Natural killer cell (primary cell): ENCODE measurements at places on chromosomes 16 and 17. TPM values are rescaled to one million over a fixed set of nuclear protein-coding genes. Genes with fewer than 3 reads are reported as not detected.

DNA sequence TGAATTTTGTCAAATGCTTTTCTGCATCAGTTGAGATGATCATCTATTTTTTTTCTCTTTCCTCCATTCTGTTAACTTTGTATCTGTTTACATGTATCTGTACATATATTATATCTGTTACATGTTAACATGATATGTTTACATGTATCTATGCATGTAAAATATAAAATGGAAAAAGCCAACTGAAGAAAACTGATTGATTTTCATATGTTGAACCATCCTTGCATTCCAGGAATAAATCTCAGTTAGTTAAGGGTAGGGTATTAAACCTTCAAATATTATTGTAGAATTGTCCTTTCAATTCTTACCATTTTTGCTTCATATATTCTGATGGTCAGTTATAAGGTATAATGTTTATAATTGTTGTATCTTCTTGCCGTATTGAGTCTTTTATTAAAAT is 336.1 kb downstream of the ZFHX3 start:
- no peak overlapping the region for H3K27ac ChIP-seq
- H3K4me1 ChIP-seq: no peaks in the 10 kb centered on the region
- no peak overlapping the region for H3K4me3 ChIP-seq
- no peaks in the 10 kb centered on the region for H3K36me3 ChIP-seq

GRCh38 chr17:63919311-63919723 is 678 bp upstream of the GH1 start:
- no peaks in the 10 kb centered on the region for H3K27me3 ChIP-seq
- DNase-seq: peak; percentile 91
- H3K27ac ChIP-seq: no peak overlapping the region
- no peaks in the 10 kb centered on the region for H3K36me3 ChIP-seq
- no peak overlapping the region for H3K4me3 ChIP-seq

DNA sequence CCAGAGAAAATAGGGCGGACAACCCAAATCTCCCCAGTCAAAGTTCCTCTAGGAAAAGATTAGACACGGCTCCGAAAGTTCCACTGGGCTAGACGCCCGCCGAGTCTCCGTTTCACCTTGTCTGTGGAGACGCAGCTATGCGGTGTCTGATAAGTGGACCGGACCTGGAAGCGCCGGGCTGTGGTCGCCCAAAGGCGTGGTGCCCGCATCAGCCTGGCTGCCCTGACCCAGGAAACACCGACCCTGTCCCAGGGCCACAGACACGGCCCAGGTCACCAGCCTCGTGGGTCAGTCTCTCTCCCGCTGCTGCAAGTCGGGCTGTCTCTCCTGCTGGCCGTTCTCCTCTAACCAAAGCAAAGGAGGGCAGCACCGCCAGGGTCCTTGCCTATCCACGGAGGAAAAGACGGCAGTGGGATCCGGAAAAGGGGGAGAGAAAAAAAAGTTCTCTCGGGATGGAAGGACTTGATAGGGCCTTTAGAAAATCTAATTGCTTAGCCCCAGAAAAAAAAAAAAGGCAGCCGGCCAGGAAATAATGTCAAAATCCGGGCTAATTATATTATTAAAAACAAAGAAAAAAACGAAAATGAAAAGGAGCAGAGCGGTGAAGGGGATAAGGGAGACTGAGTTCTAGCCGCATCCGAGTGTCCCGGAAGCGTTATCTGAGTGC is 13.9 kb upstream of the FOXF1 start:
- H3K36me3 ChIP-seq: no peaks in the 10 kb centered on the region
- H3K27ac ChIP-seq: no peak overlapping the region

DNA sequence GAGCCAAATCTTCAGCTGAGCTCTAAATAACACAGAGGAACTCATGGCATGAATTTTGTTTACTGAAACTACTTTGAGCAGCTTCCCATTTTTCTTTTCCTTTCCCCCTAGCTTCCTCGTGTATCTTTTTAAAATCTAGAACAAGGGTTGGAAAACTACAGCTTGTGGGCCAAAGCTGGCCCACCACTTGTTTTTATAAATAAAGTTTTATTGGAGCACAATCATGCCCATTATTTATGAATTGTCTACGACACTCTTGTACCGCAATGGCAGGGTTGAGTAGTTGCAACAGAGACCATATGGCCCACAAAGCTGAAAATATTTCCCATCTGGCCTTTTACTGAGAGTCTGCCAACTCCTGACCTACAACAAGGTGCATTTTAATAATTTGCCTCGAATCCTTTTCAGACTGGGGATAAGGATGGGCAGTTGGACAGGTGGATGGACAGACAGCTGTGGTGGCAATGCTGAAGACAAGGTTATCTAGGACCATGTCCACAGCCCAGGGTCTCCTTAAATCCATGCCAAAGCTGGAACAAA is 87.7 kb downstream of the RMI2 start:
- no peak for DNase-seq
- no peaks in the 10 kb centered on the region for H3K27me3 ChIP-seq
- no peaks in the 10 kb centered on the region for H3K36me3 ChIP-seq
- H3K27ac ChIP-seq: no peak overlapping the region
- no peak overlapping the region for H3K4me3 ChIP-seq

DNA sequence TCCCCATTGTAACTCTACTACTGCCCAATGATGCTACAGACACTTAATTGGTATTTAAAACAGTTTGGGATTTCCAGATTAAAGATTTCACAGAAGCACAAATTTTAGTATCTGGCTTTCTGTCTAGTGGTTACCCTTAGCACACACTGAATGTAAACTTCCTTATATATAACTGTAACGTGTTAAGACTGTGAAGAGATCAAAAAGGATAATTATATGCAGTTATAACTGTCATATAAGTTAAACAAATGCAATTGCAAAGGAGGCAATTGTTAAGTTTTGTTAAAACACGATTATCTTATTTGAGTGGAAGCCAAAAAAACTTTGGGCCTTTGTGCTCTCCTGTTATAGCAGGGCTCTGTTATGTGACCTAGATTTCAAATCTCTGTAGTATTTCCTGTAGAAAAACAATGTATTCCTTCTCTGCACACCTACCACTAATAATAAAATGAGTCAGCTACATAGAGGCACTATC is 147.9 kb downstream of the STXBP4 start:
- H3K27ac ChIP-seq: no peak overlapping the region
- DNase-seq: peak; percentile 20
- H3K36me3 ChIP-seq: no peaks in the 10 kb centered on the region
- H3K4me1 ChIP-seq: no peaks in the 10 kb centered on the region
- no peaks in the 10 kb centered on the region for H3K27me3 ChIP-seq

- no peak overlapping the region for H3K27ac ChIP-seq
- H3K36me3 ChIP-seq: no peaks in the 10 kb centered on the region
- H3K4me1 ChIP-seq: no peaks in the 10 kb centered on the region
- no peaks in the 10 kb centered on the region for H3K27me3 ChIP-seq
- DNase-seq: no peak
- no peak overlapping the region for H3K4me3 ChIP-seq
Measured at GRCh38 chr17:28092088-28092487, 49.6 kb downstream of the NLK start.

- peak within 1 kb of the TSS; percentile 96 for H3K4me3 ChIP-seq
- H3K27ac ChIP-seq: peak within 1 kb of the TSS; percentile 83
- no peaks in the 10 kb centered on the region for H3K27me3 ChIP-seq
Measured at GRCh38 chr17:29566473-29567303, at the start of gene ABHD15. Gene ABHD15 (minus strand): TSS chr17:29567037. CDS start chr17:29566966, 71 bp downstream.

DNA sequence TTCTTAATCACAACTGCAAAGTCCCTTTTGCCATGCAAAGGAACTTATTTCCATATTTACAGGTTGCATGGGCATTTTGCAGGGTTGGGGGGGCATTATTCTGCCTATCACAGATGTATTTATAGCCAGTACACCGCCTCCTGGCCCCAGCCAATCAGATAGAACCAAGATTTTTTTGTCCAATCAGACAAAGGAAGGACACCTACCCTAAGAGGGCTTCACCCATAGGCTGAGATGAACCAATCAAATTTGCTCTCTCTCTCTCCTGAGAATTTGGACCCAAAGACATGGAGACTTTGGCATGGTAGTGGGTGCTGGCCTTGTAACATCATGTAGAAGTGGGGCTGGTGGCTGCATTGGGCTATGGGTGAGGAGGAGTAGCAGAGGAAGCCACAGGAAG is 3.9 kb upstream of the KCNG4 start:
- no peaks in the 10 kb centered on the region for H3K36me3 ChIP-seq
- H3K4me1 ChIP-seq: no peaks in the 10 kb centered on the region
- no peaks in the 10 kb centered on the region for H3K27me3 ChIP-seq
- no peak overlapping the region for H3K27ac ChIP-seq

DNA sequence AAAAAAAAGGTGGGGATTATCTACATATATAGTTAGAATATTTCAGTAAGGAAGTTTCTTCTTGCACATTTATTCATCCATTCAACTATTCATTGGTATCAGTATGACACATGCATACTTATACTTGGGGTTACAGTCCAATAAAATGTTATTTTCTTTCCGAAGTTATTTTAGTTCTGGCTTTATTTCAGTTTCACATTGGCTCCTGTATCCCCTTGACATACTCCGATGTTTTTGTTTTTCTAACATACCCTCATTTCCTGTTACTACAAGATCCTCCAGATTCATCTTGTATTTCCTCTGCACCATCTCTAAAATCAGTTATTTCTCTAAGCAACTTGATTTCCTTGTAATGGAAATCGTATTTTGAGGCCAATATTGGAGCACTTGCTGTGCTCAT is 435.5 kb upstream of the MON1B start:
- H3K36me3 ChIP-seq: no peaks in the 10 kb centered on the region
- no peak for DNase-seq
- no peaks in the 10 kb centered on the region for H3K27me3 ChIP-seq
- H3K27ac ChIP-seq: no peak overlapping the region

GRCh38 chr17:81983011-81983638 is 5.7 kb downstream of the ASPSCR1 start:
- H3K27me3 ChIP-seq: no peaks in the 10 kb centered on the region
- peaks cover 25% of the 10 kb centered on the region for H3K36me3 ChIP-seq
- H3K27ac ChIP-seq: no peak overlapping the region
- H3K4me3 ChIP-seq: no peak overlapping the region
- no peak for DNase-seq

DNA sequence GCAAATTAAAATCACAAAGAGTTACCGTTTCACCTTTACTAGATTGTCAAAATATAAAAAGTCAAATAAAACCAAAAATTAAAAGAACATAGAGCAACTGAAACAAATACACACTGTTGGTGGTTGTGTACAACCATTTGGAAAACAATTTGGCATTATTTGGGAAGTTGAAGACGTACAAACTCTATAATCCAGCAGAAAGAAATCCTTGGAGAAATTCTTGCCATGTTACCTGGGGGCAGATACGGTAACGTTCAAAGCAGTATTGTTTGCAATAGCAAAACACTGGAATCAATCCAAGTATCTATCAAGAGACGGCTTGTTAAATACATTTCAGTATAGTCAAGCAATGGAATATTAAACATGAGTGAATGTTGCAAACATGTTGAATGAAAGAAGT is 56.7 kb downstream of the TBX4 start:
- no peak overlapping the region for H3K27ac ChIP-seq
- H3K4me1 ChIP-seq: no peaks in the 10 kb centered on the region
- no peaks in the 10 kb centered on the region for H3K27me3 ChIP-seq

PRM3 gene
- not detected for total RNA-seq

GAS7 gene
- total RNA-seq: 70.7 TPM

CDH11 gene
- not detected for total RNA-seq

CCL22 gene
- total RNA-seq: not detected

TBC1D3H gene
- not detected for total RNA-seq

SDK2 gene
- total RNA-seq: 0.90 TPM

STX1B gene
- total RNA-seq: 0.32 TPM

ZNHIT3 gene
- total RNA-seq: 27.1 TPM
